GM13977 (cell line): ENCODE measurements at places on chromosomes 5 and 9.
A peak's percentile ranks its signal among the peaks of the same experiment; 100 is the strongest.

DNA sequence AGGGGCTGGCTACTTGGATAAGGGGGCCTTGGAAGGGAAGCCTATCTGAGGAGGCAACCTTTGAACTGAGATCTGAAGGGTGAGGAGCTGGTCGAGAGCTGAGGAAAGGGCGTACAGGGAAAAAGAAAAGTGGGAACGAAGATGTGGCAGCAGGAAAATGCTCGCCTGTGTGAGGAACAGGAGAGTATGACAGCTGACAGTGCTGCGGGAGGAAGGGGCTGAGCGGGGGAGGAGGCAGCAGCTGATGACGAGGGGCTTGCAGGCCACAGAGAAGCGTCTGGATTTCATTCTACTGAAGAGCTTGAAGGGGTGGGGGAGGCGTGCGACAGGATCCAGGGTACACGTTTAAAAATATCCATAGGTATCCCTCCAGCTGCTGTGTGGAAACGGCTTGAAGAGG is 28.9 kb downstream of the SH3PXD2B start:
- DNase-seq: no peak

DNA sequence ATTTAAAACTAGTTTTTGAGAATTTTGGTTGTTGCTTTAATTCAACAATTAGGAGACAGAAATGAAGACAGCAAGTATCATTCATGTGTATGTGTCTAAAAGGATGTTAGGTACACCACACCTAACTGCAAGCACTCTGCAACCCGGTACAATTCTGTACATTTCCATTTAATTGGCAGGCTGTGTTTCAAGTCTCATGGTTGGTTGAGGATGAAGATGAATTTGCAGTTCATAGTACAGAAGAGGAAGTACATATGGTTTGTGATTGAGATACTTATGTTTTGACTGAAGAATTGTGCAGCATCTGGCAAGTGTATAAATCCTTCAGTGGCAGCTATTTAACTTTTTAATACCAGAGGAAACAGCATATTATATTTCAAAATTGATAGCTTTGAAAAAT is 628.7 kb upstream of the ZNF608 start:
- DNase-seq: no peak

GRCh38 chr9:94270009-94270408 is 10.9 kb downstream of the ZNF169 start:
- DNase-seq: no peak

GRCh38 chr9:84271531-84271900 is 69.0 kb downstream of the SLC28A3 start:
- DNase-seq: peak; percentile 64

GRCh38 chr5:82809420-82810143 is 267.6 kb downstream of the TMEM167A start:
- no peak for DNase-seq

DNA sequence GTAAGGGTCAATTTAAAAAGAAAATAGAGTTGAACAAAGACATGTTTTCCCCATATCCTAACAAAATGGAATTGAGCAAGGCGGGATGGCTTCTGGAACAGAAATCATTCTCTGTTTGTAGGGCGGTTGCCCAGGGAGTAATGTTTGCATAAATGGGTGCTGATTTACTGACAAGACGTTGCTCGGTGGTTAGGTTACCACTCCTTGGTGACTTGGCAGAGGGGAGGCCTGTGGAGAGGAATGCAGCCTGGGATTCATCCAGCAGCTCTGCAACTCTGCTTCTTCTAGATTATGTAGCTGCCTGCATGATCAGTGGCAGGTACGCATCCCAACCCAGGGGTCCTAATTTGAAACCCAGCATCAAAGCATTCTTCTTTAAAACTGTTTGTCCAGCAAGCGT is 200.2 kb downstream of the CFAP90 start:
- no peak for DNase-seq

- no peak for DNase-seq
Observed at GRCh38 chr9:110329639-110330230, 7.9 kb downstream of the TXNDC8 start.

- no peak for DNase-seq
Observed at GRCh38 chr5:112529525-112529924, 110.4 kb upstream of the EPB41L4A start.

- DNase-seq: no peak
Observed at GRCh38 chr9:126783949-126784348, 20.9 kb upstream of the ZBTB43 start.

GRCh38 chr9:27457445-27457844 is 66.6 kb upstream of the IFNK start:
- no peak for DNase-seq

DNA sequence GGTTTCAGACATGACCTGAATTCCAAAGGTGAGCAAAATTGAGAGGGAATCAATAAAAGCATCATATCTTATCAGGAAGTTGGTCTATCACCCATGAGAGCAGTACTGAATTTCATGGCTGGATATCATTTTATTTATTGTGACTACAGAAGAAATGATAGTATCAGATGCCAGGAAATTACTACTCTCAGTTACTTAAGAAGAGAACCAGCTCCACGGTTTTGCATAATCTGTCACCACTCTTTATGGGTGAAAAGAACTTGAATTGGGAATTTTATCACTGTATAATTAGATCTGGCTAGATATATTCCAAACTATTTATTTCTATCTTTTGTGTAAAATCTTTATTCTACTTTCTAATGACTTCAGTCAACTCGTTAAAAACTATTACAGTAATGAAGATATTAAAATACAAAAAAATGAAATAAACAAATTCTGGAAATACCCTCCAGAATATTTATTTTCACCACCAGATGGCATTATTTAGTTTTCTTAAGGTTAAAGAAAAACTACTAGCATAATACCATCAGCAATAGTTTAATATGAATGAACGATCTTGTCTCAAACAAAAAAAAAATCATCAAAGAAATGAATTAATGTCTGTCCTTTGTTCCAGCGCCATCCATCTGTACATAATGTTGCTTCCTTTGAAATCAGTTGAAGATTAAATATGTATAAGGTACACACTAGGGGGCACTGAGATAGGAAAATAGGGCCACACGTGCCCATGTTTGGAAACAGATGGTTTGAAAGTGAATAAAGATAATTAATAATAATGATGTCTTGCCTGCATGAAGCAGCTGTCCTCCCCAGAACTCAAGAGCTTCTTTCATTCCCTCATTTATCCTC is 84.7 kb upstream of the SLCO6A1 start:
- DNase-seq: no peak

- no peak for DNase-seq
Observed at GRCh38 chr5:96248131-96248530, 184.9 kb downstream of the PCSK1 start.

DNA sequence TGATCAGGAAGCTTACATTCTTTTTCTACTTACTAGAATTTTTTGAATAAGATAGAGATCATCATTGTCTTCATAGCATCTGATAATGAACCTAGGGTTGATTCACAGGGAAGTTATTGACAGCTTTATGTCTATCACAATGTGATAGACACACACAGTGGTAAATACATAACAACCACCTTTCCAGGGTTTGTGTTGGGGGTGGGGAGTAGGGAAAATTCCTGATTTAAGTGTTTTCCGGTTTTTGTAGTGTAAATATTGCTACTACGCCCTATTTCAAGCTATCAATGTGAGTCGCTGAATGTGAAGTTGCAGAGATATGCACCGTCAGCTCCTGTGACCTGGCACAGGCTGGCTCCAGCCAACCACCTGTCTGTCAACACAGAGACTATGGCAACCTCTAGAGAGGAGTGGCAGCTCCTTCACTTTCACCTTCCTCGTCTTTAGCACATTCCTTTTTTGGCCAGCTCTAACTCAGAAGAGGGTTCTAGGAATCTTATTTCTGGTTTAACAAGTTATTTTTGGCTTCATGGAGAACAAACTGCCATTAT is 224.9 kb downstream of the MAT2B start:
- DNase-seq: no peak

DNA sequence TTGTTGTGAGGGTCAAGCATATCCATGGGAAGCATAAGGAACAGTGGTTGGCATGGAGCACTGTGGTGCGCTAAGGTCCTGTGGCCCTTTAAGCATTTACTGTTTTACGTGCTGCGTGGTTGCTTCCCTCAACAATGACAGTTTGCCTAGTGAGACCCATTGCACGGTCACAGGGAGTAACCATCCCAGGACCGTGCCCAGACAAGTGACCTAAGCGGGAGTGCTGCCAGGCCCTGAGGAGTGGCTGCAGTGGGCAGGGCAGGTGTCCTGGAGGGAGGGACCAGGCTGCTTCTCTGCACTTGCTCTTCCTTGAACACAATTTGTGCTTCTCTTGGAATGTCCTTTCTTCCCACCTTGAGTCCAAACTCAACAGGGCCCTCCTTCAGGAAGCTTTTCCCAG is 64.6 kb downstream of the RGS3 start:
- DNase-seq: no peak

DNA sequence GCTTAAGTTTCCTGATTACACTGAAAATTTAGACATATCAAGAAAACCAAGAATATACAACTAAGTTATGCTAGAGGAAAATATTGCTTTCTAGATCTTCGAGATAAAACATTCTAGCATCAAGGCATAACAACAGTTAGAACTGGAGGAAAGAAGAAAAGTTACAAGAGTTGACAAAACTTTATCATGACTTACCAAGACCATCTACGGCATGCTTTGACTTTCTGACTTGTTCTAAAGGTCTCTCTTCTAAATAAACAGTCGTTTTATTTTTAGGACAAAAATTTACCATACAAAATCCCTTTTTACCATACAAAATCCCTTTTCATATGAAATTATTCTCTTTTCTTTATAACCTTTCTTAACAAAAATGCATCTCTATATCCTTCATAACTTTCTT is 1110.1 kb upstream of the CDH10 start:
- DNase-seq: no peak

DNA sequence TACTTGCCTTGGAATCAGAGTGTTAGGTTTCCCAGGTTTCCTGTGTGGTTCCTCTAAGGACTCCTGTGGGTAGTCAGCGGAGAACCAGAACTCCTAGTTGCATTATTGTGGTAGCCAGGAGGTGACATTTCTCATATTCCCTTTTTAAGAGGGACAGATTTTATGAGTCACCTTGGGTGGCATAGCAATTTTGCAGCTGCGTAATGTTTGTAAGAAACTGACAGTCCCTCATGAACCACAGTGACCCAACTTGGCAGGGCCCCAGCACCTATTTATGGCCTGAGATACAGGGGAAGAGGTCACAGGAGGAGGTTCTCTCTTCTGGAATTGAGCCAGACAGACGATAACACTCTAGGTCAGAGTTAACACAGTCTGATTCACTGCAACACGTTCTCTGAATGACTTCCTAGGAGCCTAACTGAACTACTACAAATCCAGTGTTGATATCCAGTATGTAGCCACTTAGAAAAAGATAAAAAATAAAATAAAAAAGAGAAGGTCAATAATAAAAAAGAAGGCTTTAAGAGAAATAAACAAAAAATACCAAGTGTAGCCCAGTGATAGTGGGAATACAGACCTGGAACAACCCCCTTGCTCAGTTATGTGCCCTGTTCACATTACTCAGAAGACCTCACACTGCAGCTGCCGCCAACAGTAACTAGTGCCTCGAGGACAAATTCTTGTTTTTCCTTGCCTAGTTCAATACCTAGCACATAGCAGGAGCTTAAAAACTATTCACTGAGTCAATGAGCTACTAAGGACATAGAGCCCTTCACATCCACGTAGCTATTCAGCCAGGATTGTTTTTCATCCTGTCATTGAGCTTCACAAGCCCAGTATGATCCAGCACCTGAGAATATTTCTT is 50.7 kb upstream of the VLDLR start:
- DNase-seq: no peak

- DNase-seq: no peak
Observed at GRCh38 chr9:125407432-125407973, 145.9 kb downstream of the GAPVD1 start.

- DNase-seq: no peak
Observed at GRCh38 chr5:130605234-130605633, 559.8 kb downstream of the HINT1 start.

GRCh38 chr9:34233672-34234071 is 54.8 kb downstream of the UBAP1 start:
- no peak for DNase-seq

DNA sequence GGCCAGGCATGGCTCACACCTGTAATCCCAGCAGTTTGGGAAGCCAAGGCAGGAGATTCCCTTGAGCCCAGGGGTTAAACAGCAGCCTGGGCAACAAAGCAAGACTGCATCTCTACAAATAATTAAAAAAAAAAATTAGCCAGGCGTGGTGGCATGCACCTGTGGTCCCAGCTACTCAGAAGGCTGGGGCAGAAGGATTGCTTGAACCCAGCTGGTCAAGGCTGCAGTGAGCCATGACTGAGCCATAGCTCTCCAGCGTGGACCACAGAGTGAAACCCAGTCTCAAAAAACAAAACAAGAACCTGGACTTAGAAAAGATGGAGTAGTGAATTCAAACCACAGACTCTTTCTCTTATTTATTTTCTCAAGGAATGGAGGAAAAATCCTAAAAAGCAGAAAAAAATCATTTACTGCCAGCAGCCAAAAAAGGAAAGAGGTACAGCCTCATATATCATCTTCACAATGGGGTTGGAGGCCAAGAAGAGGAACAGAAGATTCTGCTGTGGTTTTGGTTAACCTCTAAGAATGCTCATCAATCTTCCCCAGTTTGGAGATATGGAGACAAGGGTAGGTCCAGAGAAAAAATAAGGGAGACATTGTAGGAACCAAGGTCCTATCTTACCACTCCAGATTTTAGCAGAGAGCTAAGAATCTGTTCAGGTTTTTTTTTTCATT is 40.0 kb upstream of the MYO10 start:
- DNase-seq: no peak

- DNase-seq: no peak
Observed at GRCh38 chr5:5671823-5672222, 249.3 kb downstream of the ICE1 start.

- no peak for DNase-seq
Observed at GRCh38 chr9:35114840-35115628, 628 bp downstream of the ATOSB start.

DNA sequence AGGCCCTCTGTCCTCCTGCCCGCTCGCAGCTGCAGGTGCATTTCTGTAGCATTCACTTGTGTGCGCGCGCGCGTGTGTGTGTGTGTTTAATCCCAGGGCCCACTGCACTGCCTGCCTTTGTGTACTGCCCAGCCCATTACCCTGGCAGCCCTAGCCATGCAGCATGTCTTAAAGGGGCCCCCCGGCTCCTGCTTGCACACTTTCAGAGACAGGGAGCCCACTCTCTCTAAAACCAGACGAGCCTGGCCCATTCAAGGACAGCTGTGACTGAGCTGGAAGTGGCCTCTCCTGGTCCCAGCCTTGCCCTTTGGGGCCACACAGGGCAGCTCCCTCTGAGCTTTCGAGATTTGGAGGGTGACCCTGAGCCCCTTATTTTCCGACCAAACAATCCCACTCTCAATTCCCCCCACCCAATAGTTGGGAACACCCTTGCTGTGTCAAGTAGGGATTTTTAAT is 98.9 kb downstream of the DAB2IP start:
- DNase-seq: no peak

DNA sequence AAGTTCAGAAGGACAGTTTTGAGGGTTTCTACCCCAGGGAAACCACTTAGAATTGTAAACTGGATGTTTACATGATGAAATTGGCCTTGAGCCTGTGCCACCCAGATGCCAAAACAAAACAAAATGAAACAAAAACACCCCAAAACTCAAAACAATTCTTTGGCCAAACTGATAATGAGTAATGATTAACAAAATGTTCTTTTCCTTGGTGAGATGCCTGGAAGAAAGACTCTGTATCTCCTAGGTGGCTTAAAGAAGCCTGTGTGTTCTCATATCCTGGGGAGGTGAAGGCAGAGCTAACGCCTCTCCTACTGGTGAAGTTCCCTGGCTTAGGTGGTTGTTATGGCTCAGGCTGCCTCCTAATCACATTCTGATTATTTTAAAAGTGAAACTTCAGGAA is 120.5 kb downstream of the NPR3 start:
- DNase-seq: no peak
